Tongue (tissue), 3 donors: ENCODE measurements at places on chromosomes 2 and 18.

GRCh38 chr2:150528861-150529801 is 41.7 kb upstream of the RND3 start:
- no peak for DNase-seq

DNA sequence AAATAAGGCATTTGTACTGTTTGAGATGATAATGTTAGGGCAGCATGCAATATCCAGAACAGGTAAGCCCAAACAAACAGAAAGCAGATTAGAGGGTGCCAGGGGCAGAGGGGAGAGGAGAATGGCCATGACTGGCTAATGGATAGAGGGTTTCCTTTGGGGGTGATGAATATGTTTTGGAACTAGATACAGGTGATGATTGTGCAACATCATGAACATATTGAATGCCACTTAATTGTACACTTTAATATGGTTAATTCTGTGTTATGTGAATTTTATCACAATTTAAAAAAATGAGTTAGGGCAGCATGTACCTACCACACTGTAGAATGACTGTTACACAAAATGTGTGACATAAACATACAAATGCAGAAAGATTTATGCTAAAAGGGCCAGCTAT is 255.5 kb upstream of the FN1 start:
- no peak for DNase-seq

- DNase-seq = no peak
Observed at GRCh38 chr2:80496775-80497174, 192.2 kb upstream of the LRRTM1 start.

DNA sequence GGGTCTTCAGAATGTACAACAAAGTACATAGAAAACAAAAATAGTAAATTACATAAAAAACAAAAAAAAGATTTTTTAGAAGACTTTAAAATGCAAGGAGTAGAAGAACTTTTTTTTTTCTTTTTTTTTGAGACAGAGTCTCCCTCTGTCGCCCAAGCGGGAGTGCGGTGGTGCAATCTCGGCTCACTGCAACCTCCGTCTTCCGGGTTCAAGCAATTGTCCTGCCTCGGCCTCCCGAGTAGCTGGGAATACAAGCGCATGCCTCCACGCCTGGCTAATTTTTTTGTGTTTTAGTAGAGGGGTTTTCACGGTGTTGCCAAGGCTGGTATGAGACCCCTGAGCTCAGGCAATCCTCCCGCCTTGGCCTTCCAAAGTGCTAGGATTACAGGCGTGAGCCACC is 104.5 kb upstream of the ZC3H15 start:
- no peak for DNase-seq

DNA sequence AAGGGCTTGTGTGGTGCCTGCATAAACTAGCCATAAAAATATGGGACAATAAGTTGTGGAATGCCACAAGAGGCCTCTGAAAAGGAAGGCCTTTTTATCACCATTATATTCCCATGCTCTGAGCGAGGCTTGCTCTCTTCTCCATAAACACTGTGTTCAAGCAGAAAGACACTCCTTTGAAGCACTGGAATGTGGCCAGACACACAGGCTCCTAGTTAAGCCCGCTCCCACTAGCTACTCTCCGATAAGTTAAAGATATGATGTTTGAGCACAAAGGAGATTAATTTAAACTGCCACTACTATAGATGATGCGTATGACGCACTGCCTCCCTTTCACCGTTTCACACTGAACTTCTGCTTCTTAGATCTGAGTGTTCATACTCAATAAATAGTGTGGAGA is 188.7 kb upstream of the TWIST2 start:
- no peak for DNase-seq

DNA sequence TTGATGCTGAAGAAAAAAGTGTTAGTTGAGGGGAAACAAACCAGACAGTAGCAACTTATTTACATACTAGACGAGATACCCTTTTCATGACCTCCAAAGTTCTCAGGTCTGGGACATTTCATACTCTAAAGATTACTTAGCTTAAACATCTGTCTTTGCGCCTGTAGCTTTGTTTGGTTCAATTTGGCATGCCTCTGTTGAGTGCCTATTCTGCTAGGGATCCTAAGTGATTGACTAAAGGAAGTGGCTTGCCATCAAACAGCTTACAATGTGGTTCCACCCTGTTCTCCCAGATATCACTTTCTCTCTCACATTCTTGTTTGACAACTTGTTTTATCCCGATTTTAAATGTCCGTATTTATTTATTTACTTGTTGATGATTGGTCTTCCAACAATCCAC is 488.8 kb downstream of the PARD3B start:
- no peak for DNase-seq

DNA sequence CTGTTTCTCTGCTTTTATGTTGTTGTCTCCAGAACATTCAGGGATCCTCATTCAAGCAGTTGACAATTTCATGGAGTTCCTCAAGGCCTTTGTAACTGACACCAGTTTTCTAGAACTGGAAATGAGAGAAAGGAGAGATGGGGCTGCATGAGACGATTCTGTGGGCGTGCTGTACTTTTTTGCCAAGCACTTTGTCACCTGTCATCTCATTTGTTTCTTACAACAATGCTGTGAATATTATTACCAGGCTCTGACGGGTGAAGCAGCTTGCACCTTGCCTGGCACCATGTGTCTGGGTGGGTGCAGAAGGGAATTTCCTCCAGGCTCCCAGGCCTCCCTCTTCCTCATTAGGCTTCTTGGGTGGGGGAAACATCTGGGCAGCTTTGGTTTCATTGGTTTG is 22.2 kb upstream of the ATOH8 start:
- DNase-seq = peak; percentile 49

GRCh38 chr2:69962986-69963730 is 1.7 kb upstream of the ASPRV1 start:
- no peak for DNase-seq

DNA sequence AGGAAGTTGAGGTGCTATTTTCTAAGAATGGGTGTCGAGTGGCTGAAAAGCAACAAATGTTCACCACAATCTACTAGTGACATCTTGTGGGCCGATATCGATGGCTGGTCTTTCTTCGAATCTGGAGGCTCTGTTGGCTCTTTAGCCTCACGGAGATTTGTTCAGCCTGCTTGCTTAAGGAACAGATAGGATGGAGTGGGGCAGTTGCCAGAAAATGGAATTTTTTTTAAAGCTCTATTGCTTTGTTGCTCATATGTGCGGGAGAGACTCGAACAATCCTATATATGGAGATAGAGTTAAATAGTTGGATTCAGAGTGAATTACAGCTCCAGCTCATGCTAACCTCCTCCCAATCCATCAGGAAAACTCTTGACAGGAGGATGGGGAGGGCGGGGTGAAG is 70.9 kb upstream of the LYPD6B start:
- peak; percentile 16 for DNase-seq

- no peak for DNase-seq
Observed at GRCh38 chr2:189487283-189488007, 46.2 kb downstream of the WDR75 start.

DNA sequence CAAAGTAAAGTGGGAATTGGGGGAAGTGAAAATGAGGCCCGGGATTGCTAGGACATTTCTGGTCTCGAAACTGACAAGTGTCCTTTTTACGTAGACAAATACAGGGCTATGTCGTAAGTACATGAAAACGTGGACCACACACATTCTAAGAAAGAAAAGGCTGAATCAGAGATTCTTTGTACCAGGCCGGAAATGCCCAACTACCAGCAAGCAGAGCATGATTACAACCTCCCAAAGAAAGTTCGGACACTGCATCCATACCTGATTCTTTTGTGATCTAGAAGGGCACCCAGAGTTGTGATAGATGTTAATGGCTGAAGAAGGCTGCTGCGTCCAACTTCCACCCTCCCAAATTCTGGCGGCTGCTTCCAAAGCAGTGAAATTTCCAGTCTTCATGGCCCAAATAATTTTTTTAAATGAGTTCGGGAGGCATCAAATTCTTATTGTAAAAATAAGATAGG is 1.7 kb downstream of the RBMS1 start:
- DNase-seq = peak; percentile 47

- DNase-seq = no peak
Observed at GRCh38 chr2:220466251-220466691, 838.8 kb downstream of the SLC4A3 start.

GRCh38 chr18:30491815-30492551 is 550.6 kb downstream of the DSC3 start:
- no peak for DNase-seq

- peak; percentile 43 for DNase-seq
Observed at GRCh38 chr2:45210462-45211195, 201.4 kb upstream of the SIX2 start.

DNA sequence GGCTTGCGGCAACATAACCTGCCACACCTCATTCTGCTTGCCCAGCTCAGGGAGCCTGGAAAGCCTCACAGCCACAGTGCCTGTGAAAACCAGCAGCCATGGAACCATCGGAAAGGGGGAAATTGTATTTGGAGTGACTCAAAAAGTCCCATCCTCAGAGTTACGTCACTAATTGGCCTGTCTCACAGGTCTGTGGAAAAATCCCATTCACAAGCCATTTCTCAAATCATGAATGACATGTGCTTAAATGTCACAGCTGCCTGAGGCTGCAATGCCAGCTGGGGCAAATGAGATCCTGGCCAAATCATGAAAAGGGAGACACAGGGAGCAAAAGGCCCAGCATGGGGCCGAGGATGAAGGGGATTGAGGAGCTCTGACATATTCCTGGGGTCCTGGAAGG is 486.9 kb upstream of the RAB6C start:
- peak; percentile 38 for DNase-seq

DNA sequence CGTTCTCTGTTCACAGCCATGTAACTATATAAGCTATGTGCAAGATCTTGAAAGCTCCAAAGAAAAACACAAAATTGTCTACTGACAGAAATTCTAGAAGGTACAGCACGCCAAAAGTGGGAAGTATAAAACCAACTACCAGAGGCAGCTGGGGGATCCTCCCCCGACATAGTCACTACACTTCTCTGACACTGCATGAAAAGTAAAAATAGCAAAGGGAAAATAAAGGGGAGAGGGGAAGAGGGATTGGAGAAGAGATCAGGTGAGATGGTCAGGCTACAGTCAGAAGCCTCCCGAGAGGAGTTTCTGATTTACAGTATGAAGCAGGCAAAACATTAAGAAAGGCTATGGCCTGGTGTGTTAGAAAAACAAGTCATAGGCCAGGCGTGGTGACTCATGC is 39.8 kb upstream of the PCBP1 start:
- DNase-seq = no peak

DNA sequence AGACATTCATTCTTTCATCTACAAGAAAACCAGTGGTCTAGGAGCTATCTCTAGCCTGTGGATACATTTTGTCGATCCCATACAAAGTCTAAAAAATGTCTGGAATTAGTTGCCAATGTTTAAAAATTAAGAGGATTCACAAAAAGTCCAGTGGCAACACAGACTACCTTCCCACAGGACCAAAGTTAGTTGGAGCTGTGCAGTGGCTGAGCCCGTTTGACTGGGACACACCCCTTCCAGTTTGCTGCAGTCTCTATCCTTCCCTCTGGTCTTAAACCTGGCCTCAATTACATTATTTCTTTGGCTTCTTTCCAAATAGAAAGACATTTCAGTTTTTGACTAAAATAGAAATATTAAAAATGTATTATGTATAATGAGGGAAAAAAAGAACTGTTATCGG is 18.6 kb downstream of the SLC16A14 start:
- DNase-seq = no peak

DNA sequence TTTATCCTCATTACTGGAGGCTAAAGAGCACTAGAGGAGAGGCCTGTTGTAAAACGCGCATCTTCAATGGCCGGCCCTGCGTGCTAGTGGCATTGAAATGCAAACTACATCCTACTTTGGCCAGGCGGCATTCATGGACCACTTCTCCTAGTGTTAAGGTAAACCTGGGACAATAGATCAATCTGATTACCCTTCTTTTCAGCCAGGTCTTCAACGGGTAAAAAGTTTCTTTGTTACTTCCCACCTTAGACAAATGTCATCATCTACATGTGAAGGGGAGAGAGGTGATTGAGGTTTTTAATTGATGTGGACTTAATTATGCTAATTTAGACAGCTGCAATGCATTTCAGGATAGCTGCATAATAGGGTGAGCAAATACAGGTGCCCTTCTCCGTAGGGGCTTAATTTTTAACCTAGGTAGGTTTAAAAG is 628.0 kb downstream of the ZEB2 start:
- no peak for DNase-seq

DNA sequence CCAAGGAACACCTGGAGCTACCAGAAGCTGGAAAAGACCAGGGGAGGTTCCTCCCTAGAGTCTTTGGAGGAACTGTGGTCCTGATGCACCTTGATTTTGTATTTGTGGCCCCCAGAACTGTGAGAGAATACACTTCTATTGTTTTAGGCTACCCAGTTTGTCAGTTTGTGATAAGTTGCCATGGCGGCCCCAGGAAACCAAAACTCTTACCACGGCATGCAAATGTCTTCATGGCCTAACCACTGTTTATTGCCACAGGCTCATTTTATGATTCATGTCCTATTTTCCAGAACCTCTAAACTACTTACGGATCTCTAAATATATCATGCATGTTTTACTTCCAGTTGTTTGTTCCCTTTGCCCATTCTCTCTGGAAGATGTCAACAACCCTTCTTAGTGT is 1250.7 kb upstream of the FAM98A start:
- no peak for DNase-seq

GRCh38 chr2:40240070-40240469 is 211.8 kb downstream of the SLC8A1 start:
- DNase-seq = peak; percentile 89

DNA sequence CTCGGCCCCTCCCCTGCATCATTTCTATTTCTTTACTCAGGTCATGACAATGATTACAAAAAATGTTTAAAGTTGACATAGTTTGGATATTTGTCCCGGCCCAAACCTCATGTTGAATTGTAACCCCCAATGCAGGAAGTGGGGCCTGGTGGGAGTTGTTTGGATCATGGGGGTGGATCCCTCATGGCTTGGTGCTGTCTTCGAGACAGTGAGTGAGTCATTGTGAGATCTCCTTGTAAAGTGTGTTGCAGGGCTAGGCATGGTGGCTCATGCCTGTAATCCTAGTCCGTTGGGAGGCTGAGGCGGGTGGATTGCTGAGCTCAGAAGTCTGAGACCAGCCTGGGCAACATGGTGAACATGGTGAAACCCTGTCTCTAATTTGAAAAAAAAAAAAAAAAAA is 9.2 kb upstream of the MAP4K4 start:
- no peak for DNase-seq

DNA sequence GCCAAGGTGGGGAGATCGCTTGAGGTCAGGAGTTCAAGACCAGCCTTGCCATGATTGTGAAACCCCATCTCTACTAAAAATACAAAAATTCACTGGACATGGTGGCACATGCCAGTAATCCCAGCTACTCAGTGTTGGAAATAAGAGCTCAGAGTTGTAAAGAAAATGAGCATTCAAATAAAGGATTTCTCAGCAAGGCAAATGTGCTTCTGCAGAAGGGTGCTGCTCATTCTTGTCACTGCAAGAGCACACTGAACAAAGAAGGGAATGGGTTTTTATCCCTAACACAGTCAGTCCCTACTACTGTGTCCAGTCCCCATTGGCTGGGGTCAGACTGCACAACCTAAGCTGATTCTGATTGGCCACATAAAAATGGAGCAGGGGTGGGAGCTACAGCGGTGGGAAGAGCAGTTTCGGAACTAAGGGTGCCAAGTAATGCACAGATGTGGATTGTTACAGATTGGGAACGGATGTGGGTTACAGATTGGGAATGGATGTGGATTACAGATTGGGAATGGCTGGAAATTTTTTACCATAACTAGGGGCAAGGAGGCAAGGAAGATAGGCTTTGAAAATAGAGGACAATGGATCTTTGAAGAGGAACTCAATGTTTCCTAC is 31.1 kb upstream of the TRAPPC8 start:
- DNase-seq = no peak

GRCh38 chr2:186806591-186806990 is 42.4 kb downstream of the ZSWIM2 start:
- DNase-seq = no peak
